ENCODE measurements at places on chromosomes 1 and 21.

GRCh38 chr1:26036756-26037281 lies 9.1 kb downstream of the SLC30A2 start:
- no peak for DNase-seq

DNA sequence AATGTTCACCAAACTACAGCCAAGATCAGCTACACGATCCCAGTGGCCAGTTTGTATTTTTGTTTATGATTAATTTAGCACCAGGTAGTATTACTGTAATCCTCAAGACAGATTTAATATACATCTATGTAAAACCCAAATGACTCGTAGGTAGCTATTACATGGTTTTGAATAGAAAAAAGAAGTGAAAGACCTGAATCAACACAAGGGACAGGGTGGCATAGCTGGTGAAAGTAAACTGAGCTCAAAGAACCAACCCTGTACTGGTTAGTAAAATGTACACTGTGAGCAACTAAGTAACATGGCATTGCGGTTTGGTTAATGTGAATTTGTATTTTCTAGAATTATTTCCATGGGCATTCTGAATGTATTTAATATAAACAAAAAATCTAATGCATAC lies 8.8 kb downstream of the GPATCH2 start:
- DNase-seq = no peak

DNA sequence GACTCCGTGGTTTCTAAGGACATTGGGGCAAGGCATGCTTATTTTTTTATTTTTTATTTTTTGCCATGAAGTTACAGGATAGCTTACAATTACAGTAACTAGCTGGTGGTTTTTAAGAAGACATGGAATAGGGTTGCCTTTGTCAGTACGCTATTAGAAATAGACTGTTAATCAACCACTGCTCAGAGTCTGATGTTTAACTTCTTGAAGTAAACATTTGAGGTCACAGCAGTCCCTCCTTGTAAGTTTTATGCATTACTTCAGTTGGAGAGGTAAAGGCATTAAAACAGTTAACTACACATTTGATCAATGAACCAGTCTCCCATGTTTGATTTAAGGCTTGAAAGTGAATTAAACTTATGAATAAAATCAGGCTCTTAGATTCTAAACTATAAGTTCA lies 19.3 kb upstream of the SHCBP1L start:
- no peak for DNase-seq

GRCh38 chr21:29145354-29145782 lies 14.9 kb downstream of the MAP3K7CL start:
- no peak for DNase-seq

- DNase-seq = no peak
These were observed 61.0 kb upstream of the ATP1A1 start for GRCh38 chr1:116311756-116312680.

DNA sequence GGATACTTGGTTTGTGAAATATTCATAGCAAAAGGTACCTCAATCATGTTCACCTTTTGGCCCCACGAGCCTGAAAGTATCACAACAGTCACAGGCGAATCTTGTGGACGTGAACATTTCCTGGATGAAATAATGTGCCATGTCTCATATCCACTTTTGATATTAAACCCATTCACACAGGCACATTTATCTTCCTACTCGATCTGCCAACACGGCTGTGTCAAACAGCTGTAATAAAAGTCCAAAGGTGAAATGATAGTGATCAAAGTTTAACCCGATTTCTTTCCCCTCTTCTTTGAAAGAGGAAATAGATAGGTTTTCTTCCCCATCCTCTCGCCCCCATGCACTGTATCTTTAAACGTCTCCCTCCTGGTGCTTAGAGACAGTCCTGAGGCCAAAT lies 191.2 kb upstream of the PROX1 start:
- DNase-seq = no peak

DNA sequence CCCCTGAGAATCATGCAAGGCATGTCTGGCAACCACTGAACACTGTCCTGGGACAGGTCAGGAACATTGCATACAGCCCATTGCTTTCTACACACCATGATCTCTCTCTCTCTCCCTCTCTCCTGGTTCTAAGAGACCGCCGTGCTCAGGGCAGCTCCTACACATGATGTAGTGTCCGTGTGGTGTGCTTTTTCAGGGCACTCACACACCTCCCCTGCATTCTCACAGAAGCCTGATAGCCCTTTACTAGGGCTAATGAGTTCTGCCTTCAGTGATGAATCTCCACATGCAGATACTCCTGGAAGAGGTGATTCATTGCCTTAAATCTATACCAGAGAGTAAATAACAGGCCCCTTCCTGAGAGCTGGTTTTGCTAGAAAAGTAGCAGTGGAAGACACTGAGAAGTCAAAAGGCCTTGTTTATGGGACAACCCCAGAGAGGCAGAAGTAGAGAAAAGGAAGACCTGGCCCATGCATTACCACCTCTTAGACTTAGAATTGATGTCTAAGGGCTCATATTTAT lies 7.2 kb upstream of the OLFML2B start:
- no peak for DNase-seq

DNA sequence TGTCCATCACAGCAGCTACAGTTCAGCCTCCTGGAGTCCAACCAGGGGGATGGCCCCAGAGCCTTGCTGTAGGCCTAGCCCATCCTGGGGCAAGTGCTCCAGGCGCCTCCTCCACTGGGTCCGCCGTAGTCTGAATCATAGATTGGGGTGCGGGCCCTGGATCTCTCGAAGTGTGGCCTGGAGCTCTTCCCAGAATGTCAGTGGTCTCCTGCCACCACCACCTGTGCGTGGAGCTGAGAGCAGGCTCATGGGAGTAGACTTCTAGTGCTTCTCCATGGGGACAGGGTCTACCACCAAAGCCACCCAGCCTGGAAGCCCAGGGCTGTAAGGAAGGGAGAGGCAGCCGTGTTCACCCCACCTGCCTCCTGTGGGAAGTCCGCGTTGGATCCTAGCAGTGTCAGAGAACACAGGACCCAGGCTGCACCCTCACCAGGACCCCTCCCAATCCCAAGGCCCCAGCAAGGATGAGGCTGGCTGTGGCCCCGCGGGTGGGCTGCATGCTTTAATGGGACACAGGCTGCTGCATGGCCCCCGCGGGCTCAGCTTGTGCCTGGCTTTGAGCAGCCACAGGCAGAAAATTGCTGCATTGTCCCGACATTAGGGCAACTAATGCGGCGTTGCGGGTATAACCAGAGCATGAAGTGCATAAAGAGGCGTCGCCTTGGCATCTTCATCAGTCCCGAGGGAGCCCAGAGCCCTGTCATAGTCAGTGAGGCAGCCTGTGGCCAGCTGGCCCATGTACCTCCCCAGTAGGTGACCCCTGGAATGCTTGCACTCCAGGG lies 735 bp upstream of the HES3 start:
- DNase-seq = no peak

DNA sequence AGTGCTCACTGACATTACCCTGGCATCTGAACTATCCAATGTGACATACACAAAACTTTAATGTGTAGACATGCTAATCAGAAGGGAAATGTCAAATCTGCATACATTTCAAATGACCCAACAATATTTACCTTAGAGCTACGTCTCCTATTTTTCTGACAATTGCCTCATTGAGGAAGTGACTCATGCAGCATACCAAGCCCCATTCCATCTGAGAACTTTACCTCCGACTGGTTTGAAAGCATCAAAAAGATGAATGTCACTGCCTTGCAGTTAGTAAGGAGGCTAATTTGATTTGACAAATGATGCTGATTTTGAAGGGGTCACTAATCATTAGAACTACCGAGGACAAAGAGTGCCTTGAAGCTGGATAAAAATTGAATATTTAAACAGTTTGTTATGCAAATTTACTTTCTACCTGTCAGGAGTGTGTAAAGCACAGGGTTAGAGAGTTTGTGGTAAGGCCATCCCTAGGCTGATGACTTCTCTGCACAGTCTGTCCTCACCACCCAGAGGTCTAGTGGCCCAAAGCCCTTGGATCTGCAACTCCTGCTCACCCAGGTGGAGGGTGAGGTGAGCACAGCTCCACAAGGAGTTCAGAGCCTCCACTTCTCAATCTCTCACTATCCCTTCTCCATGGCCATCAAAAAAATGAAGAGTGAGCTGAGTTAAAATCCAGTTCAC lies 500.3 kb upstream of the C1orf87 start:
- DNase-seq = no peak

GRCh38 chr1:221907166-221907932 lies 165.5 kb upstream of the DUSP10 start:
- DNase-seq = no peak

GRCh38 chr1:47978486-47978885 lies 18.7 kb downstream of the TRABD2B start:
- no peak for DNase-seq

GRCh38 chr1:89546082-89546889 lies 21.7 kb downstream of the LRRC8B start:
- DNase-seq = no peak

GRCh38 chr1:210882414-210883221 lies 251.3 kb downstream of the KCNH1 start:
- DNase-seq = no peak

DNA sequence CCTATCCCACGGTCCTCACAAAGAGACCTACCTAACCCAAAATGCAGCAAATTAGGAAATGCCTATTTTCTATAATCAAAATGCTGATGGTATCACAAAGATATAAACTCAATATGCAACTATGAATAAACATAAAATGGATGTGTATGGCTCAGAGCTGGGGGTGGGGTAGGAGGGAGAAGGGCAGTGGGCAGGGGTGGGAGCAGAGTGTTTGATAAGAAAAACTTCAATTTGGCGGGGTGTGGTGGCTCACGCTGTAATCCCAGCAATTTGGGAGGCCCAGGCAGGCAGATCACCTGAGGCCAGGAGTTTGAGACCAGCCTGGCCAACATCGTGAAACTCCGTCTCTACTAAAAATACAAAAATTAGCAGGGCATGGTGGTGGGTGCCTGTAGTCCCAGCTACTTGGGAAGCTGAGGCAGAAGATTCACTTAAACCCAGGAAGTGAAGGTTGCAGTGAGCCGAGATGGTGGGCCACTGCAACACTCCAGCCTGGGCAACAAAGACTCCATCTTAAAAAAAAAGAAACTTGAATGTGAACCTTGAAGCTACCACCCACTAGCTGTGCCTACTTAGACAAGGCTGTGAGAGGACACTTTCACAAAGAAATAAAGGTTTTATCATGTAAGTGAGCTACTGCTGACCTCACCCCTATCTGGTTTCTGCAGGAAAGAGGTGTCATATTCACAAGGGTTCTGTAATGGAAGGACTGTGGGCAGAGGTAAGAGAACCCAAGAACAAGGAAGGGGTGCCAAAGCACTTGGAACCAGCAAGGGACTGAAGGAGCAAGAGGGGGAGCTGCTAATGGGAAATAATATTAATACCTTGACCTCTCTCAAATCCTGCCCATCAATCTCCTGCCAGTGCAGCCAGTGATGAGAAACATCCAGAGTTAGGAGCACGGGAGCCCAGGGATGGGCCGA lies 53.0 kb downstream of the HLCS start:
- DNase-seq = no peak

GRCh38 chr1:246295340-246295739 lies 211.7 kb downstream of the SMYD3 start:
- DNase-seq = no peak

GRCh38 chr1:87176514-87176913 lies 152.2 kb upstream of the LMO4 start:
- DNase-seq = no peak

DNA sequence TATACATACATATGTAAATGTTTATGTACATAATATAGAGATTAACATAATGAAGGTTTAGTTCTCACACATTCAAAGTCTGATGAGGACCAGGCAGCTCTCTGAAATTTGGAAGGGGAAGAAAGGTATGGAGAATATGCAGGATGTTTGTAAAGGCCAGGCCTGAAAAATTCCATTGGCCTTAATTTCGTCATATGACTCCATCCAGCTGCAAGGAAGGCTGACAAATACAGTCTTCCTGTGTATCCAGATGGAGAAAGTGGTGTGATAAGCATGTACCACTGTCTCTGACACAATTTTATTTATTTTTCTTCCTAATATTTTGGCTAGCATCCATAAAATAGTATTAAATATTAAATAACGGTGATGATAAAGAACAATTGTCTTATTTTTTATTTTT lies 6.3 kb upstream of the SGIP1 start:
- no peak for DNase-seq

DNA sequence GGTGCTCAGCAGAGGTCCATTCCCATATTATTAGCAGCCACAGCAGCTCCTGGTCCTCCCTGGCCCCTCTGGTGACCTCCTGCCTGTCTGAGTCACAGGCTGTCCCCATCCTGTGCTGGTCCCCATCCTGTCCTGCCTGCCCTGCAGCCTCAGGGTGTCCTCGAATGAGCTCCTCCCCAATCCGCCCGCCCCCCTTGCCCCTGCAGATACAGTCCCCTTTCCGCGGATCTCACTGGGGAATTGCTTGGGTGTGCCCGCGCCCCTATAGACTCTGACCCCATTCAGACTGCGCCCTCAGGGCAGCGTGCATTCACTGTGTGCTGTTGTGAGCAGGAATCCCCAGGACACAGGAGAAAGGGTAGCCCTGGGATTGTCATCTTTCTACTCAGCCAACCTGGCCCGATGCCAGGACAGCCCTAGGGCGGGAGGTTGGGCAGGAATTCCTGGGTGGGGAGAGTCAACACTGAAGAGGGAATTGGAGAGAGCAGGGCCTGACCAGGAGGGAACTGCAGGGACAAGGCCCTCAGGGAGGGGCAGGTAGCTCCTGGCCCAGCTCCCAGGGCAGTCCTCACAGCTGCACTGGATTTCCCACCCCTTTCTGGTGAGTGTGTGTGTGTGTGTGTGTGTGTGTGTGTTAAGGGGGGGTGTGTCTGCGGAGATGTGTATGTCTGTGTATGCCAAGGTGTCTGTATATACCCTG lies 1.1 kb upstream of the GUCA2A start:
- DNase-seq = no peak

DNA sequence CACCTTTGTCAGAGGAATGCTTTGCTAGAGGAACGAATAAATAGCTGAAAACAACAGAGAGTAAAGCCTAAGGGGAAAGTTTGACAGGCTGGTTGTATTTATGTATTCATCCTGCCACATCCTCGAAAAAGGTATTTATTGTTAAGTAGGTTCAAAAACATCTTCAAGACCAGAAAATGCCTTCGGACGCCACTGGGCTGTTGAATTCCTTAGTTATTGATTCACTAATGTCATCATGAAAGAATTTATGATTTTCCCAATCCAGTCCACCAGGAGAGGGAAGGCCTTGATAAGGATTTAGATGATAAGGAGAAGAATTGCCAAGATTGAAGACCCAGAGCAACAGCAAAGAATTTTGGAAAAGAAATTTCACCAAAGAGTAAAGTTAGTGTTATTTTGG lies 35.2 kb upstream of the MAB21L3 start:
- no peak for DNase-seq

GRCh38 chr1:111739194-111739924 lies at the start of gene INKA2:
Gene INKA2 (minus strand): TSS chr1:111739395. CDS start chr1:111739242, 153 bp downstream.
- peak; percentile 88 for DNase-seq

All from left forelimb (tissue), 1 donor.